ENCODE measurements at places on chromosomes 4 and X. TPM values are rescaled to one million over a fixed set of nuclear protein-coding genes. Genes with fewer than 3 reads are reported as not detected.

RGN gene
- polyA plus RNA-seq, result 1.4 TPM

GAB3 gene
- 0.57 TPM for polyA plus RNA-seq

MORF4L2 gene
- polyA plus RNA-seq, result 161 TPM

F8A2 gene
- not detected for polyA plus RNA-seq

MAGEA3 gene
- not detected for polyA plus RNA-seq

CSN1S1 gene
- polyA plus RNA-seq, result not detected

Measured in esophagus (tissue), 2 donors.